ENCODE measurements at places on chromosomes 16 and 17.

- no peak for DNase-seq
Observed at GRCh38 chr16:74601126-74601871, 5.6 kb downstream of the GLG1 start.

DNA sequence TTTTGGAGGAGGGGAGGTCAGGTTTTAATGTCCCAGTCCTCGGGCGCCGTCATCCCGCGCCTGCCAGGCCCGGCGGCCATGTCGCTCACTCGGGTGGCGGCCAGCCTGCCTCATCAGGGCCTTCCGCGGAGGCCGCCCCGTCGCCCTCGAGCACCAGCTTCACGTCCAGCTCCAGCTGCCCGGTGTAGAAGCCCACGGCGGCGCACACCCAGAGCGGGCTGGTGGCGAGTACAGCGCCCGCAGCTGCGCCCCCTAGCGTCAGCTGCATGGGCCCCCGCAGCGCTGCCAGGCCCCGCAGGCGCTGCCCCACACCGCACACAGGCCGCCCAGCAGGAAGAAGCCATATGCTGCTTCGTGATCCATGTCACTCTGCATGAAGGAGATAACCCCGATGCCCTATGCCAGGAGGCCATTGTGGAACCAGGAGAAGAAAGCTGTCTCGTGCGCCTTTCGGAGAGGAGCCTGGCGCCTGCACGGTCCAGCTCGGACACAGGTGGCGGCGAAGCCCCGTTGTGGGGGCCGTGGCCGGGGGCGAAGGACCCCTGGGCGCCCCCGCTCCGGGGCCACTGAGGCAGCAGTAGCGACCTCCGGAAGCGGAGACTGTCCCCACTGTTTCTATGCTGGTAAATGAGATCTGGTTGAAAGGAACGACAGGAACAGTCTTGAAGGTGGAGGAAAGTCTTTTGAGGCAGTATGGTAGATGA is 9.6 kb downstream of the AP2B1 start:
- no peak for DNase-seq

DNA sequence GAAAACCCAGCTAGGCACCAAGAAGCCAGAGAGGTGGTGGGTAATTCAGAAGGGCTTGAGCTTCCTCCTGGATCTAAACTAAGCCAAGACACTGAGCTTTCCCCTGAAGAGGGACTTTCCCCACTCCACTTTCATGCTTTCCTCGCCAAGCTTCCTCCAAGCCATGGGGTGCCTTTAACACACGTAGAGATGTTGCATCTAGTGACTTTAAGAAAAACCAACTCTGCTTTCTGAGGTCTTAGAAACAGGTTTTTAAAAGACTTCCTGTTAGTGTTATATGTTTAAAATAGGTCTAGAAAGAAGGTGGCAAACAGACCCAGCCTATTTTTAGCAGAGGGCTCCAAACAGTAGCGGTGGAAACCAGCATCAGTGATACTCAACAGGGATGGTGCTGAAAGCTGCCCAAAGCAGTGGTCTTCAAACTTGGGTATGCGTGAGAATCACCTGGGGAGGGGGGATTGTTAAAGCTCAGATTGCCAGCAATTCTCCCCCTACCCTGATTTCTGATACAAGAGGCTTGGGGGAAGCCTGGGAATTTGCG is 585.6 kb downstream of the CDH13 start:
- no peak for DNase-seq

- no peak for DNase-seq
Observed at GRCh38 chr17:50346313-50347116, 589 bp downstream of the XYLT2 start.

- no peak for DNase-seq
Observed at GRCh38 chr16:67694611-67695010, 24.5 kb downstream of the GFOD2 start.

DNA sequence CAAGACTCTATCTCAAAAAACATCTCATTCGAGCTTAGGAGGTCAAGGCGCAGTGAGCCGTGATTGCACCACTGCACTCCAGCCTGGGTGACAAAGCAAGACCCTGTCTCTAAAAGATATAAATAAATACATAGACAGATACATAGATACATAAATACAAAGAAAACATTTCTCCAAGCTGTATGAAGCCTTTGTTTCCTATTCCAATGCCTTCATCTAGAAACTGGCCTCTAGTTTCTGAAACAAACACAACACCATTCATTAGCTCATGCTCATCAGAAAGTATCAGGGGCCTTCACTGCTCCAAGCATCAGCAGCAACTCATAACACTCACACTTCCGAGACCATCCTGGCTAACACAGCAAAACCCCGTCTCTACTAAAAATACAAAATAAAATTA is 10.3 kb upstream of the ASGR2 start:
- DNase-seq: no peak

GRCh38 chr17:66849851-66850580 is 15.1 kb downstream of the CACNG5 start:
- no peak for DNase-seq

GRCh38 chr17:81184555-81184954 is 18.5 kb upstream of the AATK start:
- DNase-seq: no peak

- no peak for DNase-seq
Observed at GRCh38 chr16:47577029-47577428, 115.9 kb downstream of the PHKB start.

GRCh38 chr17:20203018-20203417 is 193.9 kb downstream of the SPECC1 start:
- DNase-seq: no peak

DNA sequence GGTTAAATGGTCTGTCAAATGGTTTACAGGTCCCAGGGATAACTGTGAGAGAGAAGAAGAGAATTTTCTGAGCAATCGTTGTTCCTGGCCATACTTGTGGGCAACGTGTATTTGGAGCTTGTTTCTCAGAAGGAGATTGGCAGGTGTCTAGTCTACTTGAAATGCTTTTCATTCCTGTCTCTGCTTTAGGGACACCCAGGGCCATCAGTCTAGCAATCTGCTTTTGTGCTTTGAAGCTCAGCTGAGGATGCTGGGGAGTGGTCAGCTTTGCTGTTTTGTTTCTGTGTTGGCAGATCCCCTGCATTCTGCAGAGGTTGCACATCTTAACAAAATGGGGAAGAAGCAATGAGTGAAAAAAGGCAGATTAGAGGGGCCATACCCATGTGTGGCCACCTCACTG is 193.7 kb downstream of the SHISA9 start:
- no peak for DNase-seq

- no peak for DNase-seq
Observed at GRCh38 chr16:47477679-47478078, 16.5 kb downstream of the PHKB start.

DNA sequence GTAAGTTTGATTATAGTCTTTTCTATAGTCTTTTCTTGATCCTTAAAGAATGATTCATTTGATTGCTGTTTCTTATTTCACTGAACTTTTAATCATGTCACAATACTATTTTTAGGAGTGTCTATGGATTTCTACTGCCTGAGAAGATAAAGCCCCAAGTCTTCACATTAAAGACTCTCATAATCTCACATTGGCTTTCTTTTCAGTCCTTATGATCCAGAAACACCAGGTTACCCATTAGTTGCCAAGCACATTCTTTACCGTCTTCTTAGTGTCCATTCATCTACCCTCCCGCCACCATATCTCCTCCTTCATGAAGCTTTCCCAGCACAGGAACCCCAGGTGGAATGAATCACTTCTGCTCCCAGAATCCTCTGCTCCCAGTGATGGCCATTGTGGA is 49.5 kb upstream of the MYOCD start:
- no peak for DNase-seq

DNA sequence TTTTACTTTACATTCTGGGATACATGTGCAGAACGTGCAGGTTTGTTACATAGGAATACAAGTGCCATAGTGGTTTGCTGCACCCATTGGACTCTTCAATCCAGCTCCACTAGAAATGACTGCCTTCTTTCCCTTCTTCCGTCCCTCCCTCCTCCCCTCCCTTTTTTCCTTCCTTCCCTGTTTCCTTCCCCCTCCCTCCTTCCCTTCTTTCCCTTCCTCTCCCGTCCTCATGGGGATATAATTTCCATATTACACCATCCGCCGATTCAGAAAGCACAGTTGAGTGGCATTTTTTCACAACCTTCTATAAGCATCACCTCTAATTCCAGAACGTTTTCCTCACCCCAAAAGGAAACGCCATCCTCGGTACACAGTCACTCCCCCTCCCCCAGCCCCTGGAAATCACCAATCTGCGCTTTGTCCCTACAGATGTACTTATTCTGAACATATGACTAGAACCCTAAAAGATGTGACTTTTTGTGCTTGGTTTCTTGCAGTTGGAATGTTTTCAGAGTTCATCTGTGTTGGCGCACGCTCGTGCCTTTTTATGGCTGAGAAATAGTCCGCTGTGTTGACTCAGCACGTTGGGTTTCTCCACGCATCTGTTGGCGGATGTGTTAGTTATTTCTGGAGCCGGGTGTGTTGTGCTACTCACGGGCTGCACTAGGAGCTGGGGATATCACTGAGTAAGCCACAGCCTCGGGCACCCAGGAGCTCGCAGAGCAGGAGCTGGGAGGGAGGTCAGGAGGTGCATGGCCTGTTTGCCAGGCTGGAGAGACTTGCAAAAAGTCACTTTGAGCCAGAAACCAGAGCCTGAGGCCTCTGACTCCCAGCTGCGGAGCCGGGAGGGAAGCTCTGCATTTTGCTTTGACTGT is 336.4 kb downstream of the SEC14L1 start:
- DNase-seq: no peak

DNA sequence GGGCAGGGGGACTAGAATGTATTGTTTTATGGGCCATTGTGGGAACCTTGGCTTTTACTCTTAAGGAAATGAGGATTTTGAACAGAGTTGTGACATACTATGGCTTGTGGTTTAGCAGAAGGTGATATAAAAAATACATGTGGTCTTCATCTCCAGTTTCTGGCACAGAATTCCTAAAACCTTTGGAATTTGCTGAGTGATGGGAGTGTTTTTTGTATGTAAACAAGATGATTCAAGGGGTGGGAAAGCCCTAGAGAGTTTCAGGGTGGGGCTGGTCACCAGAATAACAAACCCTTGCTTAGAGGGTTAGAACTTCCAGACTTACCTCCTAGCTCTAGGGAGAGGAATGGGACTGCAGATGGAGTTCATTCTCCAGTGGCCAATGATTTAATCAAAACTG is 316.1 kb downstream of the PHKB start:
- DNase-seq: no peak

- no peak for DNase-seq
Observed at GRCh38 chr17:73776351-73777130, 132.3 kb upstream of the SDK2 start.

DNA sequence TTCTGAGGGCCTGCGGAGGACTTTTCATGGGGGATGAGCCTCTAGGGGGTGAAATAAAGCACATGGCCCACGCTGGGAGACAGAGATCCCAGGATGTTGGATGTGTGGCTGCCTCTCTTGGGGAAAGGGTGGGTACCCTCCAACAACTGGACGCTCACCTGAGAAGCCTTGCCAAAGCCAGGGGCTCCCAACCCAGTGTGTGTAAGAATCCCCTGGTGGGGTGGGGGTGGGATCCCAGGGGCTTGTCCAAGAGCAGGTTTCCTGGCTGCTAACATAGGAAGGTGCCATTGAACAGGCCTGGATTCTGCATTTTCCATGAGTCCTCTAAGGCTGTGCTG is 587 bp downstream of the SNX20 start:
- DNase-seq: no peak

- no peak for DNase-seq
Observed at GRCh38 chr17:40124279-40125141, 2.7 kb downstream of the MSL1 start.

DNA sequence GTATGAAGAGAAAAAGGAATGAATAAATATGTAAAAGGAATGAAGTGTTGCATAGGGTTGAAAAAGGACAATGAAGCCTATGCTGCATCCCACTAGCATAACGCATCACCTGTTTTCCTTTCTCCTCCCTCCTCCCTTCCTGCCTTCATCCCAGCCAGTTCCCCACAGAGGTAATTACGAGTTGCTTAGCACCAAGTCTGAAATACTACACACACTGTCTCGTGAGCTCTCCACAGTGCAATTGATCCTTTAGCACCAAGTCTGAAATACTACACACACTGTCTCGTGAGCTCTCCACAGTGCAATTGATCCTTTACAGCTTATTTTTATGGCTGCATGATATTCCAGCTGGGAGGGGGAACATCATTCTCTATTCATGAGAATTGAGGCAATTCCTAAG is 1.1 kb upstream of the DRC7 start:
- no peak for DNase-seq

DNA sequence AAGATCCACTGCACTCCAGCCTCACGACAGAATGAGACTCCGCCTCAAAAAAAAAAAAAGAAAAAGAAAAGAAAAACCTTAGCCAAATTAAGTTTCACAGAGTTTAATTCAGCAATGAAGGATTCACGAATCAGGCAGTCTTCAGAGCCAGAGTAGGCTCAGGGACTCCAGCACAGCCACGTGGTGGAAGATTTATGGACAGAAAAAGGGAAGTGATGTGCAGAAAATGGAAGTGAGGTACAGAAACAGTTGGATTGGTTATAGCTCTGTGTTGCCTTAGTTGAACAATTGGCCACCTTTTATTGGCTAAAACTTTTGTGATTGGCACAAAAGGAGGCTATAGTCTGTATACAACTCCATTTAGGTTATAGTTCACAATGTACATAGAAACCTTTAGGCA is 256.6 kb downstream of the HS3ST3B1 start:
- peak; percentile 50 for DNase-seq

DNA sequence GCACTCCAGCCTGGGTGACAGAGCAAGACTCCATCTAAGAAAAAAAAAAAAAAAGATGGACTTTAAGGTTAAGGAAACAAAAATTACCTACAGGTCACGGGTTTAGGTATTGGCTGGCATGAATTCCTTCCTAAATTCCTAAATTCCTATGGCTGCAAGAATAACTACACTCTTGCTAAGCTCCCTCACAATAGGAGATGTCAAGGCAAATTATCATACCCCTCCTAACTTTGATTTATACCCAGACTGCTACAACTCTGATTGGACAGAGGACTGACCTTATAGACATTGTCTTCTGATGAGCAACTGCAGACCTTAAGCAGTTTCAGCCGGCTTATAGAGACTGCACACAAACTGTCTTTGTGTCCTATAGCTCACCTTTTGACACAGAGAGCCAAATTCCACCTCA is 25.1 kb upstream of the TMC7 start:
- no peak for DNase-seq

- DNase-seq: no peak
Observed at GRCh38 chr17:17560975-17561374, 30.5 kb downstream of the PEMT start.
